ENCODE measurements at places on chromosomes 4 and X.

- no peak for DNase-seq
Measured at GRCh38 chr4:138774940-138775339, 240.6 kb upstream of the NOCT start.

DNA sequence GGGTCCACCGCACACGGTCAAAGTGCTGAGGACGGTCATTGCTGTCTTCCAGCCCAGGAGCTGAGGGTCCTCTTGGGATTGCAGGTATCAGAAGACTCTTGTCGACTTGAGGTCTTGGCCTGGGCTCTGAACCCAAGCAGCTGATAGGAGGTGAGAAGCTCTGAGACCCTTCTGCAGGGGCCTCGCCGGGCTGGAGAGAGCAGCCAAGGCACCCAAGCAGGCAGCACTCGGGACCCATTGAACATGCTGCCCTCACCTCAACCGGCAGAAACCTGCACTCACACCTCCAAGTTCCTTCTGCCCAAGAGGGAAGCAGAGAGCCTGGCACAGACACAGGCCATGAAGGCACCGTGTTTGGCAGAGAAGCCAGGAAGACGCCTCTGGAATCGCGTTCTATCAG is 34.1 kb downstream of the PDHA1 start:
- no peak for DNase-seq

DNA sequence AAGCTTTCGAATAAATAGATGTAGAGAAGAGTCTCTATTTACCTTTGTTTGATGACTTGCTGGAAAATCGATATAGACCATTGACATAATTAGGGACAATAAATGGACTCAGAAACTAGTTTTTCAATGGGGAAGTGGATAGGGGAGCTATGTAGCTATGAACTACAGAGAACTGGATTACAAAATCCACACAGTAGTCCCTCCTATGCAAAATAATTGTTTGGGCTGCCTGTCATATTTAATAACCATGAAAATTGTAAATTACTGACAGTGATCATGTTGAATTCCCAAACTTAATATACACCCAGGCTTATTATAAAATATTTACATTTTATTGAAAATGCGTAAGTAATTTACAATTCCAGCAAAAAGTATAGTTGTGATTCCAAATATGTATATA is 333.1 kb upstream of the FAM241A start:
- DNase-seq, result no peak

- DNase-seq, result no peak
Measured at GRCh38 chr4:123819362-123820035, 422.9 kb downstream of the SPRY1 start.

- no peak for DNase-seq
Measured at GRCh38 chr4:173398220-173398619, 696 bp downstream of the SCRG1 start.

GRCh38 chr4:76435528-76436319 is 695 bp downstream of the SHROOM3 start:
- no peak for DNase-seq

GRCh38 chrX:10360116-10360515 is 203.3 kb downstream of the CLCN4 start:
- DNase-seq, result no peak

- DNase-seq, result no peak
Measured at GRCh38 chrX:45630078-45630477, 429.4 kb upstream of the DIPK2B start.

DNA sequence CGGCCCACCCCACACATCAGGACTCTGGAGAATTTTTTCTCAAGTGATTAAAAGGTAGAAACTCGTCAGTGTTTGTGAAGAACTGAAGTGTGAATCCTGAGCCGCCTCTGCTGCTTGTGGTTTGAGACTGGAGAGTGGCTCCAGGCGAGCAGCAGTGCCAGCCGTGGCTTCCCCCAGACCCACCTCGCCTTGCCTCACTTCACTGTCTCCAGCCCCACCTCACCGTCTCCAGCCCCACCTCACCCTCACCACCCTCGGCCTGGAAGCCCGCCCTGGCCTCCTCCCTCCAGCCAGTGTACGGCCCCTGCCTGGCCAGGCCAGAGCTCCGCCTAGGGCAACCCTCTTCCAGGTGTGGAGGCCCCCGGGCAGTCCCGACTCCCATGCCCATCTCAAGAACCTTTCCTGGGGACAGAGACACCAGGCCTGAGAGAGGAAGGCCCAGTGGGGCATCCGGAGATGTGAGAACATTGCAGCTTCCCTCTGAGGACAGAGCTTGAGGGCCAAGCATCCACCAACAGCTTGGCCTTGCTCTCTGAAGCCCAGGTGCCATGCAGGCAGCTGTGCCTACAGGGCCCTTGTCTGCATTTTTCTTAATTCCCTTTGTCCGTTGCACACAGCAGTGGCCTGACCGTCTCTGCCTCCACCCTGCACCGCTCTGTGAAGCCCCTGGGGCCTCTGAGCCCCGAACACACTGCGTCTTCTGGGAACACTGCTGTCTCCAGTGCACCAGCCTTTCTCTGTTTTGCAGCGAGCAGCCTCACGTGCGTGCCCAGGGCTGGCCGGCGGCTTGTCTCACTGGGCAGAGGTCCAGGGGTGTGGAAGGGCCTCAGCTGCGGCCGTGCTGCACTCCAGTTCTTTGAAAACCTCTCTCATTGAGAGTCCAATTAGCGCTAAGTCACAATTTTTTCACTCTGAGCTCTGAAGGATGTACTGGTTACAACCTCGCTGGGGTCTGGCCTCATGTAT is 13.8 kb downstream of the SH3BP2 start:
- DNase-seq, result no peak

DNA sequence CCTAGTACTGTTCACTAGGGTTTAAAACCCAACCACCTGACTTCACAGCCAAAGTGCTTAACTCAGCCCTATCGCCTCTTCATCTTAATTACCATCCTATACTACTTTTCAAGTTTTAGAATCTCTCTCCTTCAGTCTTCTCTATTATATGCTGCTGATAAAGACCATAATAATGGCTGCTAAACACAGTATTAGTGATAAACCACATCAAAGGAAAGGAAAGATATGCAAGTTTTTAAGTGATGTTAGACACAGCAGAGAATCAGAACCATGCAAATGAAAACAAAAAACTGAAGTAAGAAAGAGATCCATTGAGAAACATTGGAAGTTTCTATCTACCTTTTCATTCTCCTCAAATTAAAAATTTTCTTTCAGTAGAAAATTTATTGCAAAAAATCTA is 100.8 kb downstream of the REELD1 start:
- DNase-seq, result no peak

DNA sequence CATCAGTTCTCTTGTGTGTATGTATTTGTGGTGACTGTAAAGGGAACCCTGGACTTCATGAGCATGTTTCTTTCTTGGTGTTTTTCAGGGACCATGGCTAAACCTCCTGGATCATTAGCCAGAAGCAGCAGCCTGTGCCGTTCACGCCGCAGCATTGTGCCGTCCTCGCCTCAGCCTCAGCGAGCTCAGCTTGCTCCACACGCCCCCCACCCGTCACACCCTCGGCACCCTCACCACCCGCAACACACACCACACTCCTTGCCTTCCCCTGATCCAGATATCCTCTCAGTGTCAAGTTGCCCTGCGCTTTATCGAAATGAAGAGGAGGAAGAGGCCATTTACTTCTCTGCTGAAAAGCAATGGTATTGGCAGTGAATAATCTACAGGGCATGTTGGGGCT is 157.0 kb downstream of the STIM2 start:
- DNase-seq, result no peak

DNA sequence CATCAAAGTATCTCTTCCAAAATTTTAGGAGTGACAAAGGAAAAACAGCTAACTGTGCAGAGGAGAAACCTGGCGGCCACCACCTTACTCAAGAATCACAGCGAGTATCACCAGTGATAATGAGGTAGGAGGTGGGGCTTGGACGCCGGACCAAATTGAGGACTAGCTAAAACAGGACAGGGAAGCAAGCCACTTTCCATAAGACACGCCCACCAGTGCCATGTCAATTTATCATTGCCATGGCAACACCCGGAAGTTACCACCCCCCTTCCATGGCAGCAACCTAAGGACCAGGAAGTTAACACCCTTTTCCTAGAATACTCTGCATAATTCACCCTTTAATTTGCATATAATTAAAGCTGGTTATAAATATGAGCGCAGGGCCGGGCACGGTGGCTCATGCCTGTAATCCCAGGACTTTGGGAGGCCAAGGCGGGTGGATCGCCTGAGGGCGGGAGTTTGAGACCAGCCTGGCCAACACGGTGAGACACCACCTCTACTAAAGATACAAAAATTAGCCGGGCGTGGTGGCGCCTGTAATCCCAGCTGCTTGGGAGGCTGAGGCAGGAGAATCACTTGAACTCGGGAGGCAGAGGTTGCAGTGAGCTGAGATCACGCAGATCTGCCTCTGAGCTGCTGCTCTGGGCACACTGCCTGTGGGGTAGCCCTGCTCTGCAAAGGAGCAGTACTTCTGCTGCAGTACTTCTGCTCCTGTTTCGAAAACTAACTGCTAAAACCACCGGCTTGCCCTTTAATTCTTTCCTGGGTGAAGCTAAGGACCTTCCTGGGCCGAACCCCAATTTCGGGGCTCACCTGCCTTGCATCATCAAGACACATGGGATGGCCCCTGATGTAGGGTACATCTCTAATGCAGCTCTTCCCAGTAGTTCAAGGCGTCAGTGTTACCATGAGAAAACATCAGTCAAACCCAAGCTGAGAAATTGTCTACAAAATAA is 116.7 kb downstream of the HMX1 start:
- DNase-seq, result no peak

DNA sequence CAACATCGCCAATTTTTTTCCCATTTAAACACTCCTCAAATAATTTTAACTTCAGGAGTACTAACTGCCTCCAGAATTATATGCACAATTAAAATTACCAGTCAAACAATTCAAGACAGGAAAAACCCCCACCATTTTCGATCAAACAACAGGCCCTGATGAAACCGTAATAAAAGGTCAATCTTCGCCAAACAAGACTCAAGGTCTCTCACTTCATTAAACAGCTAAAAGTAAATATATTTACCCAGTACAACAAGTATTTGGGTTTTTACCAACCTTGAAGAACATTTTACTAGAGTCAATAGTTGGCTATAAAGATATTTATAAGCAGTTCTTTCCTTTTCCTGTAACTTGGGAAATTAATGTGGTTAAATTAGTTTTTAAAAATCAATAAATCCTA is 28.3 kb downstream of the RFC1 start:
- DNase-seq, result no peak

- no peak for DNase-seq
Measured at GRCh38 chr4:153464068-153464467, 2.1 kb upstream of the TMEM131L start.
